ENCODE measurements at places on chromosomes 2 and 18.

DNA sequence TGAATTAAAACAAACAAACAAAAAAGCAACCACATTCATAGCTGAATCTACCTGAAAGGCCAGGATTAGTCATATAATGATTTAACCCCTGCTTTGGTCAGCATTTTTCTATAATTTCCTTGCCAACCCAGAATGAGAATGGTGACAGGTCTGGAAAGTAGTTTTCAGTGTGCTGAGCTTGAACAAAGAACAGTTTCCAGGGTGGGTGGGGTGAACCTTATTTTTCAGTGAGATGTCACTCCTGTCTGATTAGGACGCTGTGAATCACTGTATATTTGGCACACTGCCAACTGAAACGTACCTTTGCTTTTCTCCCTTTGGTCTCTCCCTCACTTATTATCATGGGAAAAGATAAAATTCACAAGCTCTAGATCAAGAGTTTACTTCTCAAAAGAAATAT lies 35.0 kb upstream of the DSC1 start:
- no peak for DNase-seq

DNA sequence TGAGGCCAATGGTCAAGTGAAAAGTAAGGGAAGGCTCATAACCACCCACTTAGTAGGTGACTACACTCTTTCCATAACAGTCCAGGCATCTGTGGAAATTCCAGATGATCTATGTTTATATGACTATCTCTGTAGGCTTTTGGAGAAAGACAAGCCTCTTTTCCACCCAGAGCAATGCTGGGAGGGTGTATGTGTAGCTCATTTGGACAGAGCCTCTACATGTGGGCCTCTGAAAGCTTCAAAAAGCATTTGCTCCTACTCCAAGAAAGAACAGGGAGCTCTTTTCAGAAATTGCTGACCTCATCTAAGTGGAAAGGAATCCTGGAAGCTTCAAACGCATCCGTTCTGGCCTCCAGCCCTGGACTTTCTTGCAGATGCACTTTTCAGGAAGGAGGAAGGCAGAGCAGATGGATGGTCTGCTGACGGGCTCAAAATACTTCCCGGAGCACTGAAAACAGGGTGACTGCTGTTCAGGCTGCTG lies 308.7 kb downstream of the LRATD1 start:
- no peak for DNase-seq

DNA sequence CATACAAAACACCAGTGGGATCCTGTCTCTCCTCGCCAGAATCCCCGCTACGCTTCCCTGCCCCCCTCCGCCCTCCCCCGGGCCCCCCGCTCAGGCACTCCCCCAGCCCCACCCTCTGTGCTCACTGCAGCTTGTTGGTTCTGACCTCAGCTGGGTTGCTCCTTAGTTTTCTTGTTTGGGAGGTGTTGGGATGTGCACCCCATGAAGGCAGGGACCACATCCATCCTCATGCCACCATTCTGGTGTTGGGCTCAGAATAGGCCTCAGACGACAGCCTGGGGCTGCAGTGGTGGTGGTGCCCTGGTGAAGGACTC lies 4.6 kb downstream of the SNED1 start:
- DNase-seq: no peak

GRCh38 chr2:26541401-26542193 lies 63.7 kb upstream of the OTOF start:
- DNase-seq: no peak

- no peak for DNase-seq
Observed at GRCh38 chr18:43192408-43192807, 76.9 kb upstream of the RIT2 start.

- DNase-seq: no peak
Observed at GRCh38 chr2:237148624-237149023, 62.9 kb downstream of the COPS8 start.

GRCh38 chr2:231677632-231678104 lies 30.7 kb upstream of the PTMA start:
- DNase-seq: peak; percentile 75

- DNase-seq: no peak
Observed at GRCh38 chr18:49020621-49021021, 69.9 kb upstream of the SMAD7 start.

- DNase-seq: peak; percentile 55
Observed at GRCh38 chr18:55588111-55588869, at the start of gene TCF4. TCF4 (minus strand) TSS chr18:55588192; CDS start chr18:55587116, 1,076 bp downstream.

DNA sequence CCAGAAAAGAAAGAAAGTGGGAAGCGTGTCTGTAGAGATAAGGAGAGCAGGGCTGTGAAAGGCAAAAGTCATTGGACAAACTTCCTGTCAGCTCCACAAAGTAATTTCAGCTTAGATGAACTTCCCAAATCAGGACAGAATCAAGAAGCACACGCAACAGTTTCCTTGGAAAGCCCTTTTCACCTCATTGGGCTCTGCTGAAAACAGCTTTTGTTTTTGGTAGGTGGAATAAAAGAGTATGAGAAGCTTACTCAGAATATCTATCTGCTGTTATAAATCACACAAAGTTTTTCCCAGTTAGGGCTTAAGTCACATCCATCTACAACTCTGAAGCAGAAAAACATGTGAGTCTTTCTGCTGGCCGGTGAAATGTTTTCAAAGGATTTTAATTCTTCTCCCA lies 42.4 kb upstream of the EFEMP1 start:
- no peak for DNase-seq

GRCh38 chr2:72109904-72110303 lies 37.8 kb downstream of the CYP26B1 start:
- DNase-seq: no peak

GRCh38 chr2:216733046-216733445 lies 37.7 kb upstream of the IGFBP5 start:
- DNase-seq: no peak

DNA sequence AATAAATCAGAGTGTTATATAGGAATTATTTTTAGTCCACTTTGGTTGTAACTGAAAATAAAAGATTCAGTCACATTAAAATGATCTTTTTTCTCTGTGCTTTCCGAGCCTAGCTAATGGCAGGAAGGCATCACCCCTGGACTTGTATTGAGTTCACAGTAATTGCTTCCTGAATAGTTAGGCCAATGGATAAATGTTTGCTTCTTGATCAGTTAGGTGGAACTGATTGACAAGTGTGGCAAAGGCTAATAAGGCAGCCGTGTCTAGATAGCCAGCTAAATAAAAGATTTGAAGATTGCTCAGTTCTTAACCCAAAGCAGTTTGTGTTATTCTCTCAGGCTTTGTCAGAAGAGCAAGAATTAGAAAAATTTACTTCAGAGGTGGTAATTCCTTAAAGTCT lies 20.8 kb downstream of the FAM171B start:
- DNase-seq: no peak

- no peak for DNase-seq
Observed at GRCh38 chr2:88590998-88591613, 36.2 kb downstream of the EIF2AK3 start.

DNA sequence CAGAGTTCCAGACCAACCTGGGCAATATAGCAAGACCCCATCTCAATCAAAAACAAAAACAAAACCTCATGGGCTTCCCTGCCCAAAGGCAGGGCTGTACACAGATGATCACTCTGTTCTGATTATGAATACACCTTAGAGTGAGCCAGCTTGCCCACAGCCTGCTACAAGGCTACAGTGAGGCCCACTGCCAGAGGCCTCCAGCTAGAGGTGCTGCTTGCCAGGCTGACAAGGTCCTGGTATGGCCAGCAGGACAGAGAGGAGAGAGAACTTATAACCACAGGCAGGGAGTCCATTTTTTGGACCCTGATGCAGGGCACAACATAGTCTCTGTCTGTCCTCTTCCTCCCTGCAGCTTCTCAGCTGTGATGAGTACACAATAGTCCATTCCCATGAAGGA lies 41.5 kb downstream of the KANSL3 start:
- no peak for DNase-seq

DNA sequence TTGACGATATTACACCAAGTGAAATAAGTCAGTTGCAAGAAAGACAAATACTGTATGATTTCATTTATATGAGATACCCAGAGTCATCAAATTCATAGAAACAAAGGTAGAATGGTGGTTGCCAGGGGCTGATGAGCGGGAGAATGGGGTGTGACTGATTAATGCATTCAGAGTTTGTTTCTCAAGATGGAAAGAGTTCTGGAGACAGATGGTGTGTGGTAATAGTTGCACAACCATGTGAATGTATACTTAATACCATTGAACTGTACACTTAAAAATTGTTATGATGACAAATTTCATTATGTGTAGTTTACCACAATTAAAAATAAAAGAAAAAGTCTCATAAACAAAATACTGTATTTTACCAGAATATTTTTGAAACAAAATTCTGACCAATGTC lies 117.3 kb downstream of the PIGN start:
- DNase-seq: no peak

DNA sequence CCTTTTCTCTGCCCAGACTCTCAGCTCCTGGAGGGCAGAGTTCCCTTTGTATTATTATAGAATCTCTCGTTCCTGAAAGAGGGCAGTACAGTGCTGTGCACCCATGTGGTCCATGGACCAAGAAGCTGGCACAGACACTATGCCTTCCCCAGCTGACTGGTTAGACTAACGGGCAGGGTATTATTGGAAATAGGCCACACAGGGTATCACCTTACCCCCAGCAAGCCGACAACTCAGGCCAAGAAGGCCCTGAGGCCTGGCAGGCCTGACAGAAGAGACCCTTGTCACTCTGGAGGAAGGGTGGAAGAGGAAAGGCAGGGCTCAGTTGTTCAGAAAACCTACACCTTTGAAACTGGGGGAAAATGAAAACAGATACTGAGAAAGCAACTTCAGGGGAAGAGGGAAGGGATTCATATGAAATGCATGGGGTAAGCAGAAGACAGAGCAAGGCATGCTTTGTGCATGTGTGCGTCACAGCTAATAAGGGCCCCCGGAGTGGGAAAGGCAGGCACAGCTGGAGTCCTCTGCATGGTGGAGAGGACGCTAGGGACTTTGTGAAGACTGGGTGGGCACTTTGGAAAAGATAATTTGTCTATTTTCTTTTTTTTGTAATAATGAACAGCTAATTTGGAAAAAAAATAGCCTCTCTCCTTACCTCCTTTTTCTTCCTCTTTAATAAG lies 476.8 kb upstream of the CELF4 start:
- DNase-seq: no peak

DNA sequence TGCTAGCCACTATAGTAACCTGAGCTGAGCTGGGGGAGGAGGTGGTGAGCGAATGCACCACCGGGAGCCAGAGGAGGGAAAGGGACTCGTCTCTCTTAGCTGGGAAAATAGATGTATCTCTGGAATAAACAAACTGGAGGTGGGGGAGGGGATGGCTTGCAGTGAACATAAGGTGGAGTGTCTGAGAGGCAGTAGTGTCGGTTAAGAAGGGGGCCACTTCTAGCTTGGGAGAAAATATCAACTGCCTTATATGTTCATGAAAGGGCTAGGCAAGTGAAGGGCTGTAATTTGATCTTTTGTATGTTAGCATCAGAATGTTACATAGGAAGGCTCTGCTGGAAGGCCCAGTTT lies 2.2 kb downstream of the SETBP1 start:
- DNase-seq: no peak

GRCh38 chr18:77433076-77433475 lies 183.4 kb downstream of the GALR1 start:
- no peak for DNase-seq

GRCh38 chr2:96506907-96507240 lies 1.7 kb upstream of the NEURL3 start:
- no peak for DNase-seq

DNA sequence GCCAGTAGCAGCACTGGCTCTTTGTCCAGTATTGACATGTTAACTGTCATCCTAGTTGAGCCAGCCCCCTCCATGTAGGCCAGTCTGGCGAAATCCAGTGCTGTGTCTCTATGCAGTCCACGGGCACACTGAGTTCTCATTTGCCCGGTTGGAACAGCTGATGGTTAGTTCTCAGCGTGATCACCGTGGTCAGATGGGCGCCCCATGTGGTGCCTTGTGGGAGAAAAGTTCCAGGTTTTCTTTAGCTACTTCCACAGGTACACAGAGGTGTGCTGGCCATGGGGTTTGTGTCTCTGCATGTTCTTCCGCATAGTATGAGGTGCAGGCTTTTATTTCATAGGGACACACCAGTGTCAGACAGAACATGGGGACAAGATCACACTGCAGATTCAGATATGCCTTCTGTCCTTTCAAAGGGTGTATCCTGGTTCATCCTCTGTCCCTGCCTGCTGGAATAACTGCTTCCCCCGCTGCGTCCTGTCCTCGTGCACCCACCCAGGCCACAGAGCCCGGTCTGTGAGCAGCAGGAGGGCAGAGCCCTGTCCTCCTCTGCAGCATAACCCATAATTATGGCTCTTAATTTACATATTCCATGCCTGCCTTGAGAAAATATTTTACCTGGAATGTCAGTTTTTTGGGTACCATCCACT lies 334.1 kb downstream of the GBX2 start:
- DNase-seq: no peak

GRCh38 chr2:195320413-195320973 lies 336.5 kb upstream of the SLC39A10 start:
- DNase-seq: no peak

DNA sequence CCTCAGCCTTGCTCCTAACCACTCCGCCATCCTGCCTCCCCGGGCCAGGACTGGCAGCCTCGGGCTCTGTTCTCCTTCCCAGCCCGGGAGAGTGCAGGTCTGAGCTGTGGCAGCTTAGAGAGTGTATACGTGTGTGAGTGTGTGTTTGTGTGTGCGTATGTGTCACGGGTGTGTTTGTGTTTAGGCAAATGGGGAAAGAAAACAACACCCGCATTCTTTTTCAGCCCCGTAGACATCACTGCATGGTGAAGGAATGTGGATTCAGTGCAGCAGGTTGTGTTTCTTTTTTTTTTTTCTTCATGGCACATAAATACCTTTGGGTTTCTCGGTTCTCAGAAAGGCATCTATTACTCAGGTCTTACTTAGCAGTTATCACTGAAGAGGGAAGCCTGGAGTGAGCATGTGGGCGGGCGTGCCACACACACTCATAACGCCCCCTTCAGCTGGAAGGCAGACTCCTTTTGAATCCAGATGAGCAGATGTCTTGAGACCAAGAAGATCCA lies 44.2 kb downstream of the GLI2 start:
- no peak for DNase-seq

DNA sequence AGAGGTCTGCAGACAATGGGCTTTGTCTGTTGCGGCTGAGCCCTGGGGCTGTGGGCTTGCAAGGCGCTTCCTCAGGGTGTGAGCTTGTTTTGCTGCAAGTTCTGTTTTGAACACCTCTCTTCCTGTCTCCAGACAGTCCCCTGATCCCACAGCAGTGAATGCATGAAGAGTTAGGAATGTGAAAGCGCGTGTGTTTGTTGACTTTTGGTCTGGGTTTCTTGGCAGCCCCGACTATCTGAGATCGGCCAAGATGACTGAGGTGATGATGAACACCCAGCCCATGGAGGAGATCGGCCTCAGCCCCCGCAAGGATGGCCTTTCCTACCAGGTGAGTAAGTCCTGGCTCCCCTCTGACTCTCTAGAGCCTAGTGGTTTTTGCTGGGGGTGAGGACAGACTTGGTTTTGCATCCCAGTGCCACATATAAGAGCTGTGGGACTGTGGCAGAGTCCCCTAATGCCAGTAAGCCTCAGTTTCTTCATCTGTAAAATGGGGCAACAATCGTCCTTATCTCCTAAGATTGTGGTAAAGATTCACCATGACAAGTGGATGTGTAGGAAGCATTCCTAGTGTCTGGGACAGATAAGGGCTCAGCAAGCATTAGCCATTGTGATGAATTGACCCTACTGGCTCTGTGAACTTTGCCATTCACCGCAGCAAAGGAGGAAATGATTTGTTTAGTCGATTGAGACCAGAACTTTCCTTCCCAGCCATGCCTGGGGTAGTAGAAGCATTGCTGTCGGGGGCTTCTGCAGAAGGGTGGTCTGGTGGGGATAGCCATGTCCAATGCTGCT lies 3.0 kb downstream of the LBH start:
- DNase-seq: no peak

All from activated B cell treated with CpG ODN at 0.5 μM for 24 hours (primary cell).